C1 segment of cervical spinal cord (tissue), 14 donors: ENCODE measurements at places on chromosomes 12 and 14.

DNA sequence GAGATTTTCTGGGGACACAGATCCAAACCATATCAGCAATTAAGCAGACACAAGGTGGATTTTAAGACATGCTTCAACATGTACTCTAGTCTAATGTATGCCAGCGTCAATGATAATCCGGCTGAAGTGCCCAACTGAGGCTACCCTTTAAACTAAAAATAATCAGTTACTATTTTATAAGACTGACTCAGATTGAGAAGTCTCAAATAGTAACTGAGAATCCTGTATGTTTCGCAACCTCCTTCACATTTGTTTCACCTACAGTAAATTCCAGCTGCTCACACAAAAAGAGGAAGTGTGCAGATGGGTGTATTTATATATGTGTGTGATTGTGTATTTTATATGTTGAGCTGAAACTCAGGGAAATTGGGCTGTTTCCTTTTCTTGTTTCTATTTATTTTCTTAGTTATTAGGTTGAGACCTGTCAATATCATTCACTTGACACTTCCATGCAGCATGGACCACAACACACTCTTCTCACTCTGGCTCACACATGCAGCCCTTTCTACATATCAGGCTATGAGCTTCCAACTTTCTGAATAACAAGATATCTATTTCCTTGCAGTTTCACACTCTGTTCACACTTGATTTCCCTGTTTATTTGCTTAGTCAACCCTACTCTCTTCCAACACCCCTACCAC, 1224.9 kb upstream of the TMEM132C start:
- no peak for DNase-seq

GRCh38 chr12:25723336-25723735, 170.3 kb upstream of the LMNTD1 start:
- DNase-seq: no peak

DNA sequence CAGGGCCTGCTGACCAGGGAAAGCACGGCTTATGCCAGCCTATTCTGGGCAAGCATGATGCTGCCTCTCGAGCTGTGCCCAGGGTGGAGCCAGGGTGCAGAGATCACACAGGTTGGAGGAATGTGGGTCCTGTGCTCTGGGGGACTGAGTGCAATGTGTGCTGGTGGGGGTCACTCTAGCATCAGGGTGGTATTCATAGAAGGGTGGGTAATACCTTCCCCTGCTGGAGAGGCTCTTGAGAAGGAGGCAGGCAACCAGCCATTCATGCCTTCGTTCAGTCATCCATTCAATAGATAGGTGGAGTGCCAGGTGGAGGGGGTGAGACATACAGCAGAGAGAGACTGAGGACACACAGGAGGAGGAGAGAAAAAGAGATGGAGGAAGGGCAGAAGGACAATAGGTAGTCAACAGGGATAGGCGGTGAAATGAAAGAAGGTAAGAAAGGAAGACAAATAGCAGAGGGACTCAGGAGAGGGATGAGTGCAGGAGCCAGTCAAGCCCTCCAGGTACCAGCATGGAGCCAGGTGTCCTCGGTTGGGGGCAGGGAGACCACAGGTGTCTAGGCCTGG, 5.2 kb upstream of the ZNF385A start:
- no peak for DNase-seq

- DNase-seq: peak; percentile 14
These were observed 190.4 kb downstream of the PPM1H start for GRCh38 chr12:62744551-62744950.

DNA sequence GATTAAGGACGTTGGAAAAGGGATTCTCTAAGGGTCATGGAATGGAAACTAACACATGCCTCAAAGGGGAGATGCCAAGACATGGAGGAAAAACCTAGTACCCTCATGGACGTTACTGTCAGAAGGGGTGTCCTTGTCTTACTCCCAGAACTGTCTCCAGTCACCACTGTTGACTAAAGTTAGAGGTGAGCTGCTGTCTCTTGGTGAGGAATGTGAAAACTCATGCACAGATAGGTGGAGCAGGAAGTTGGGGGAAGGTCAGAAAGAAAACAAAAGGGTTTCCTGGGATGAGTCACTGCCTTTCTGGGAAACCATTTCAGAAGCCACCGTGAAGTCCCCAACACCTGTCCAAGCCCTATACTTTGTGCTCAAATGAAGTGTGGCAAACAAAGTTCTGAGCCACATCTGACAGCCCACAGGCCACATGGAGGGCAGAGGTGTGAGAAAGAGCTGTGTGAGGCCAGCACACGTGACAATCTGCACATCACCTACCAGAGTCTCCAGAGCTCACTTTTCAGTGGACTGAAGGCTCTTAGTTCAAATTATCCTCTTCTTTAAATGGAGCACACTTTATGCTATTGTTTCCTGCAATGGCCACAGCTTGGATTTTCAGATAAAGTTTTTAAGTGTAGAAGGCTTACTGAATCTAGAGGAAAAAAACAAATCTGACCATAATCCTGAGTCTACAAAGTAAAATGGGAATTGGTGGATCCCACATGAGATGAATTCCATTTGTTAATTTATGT, 92.9 kb upstream of the EGLN3 start:
- DNase-seq: no peak
